ENCODE measurements at places on chromosomes 11 and 22. TPM values are rescaled to one million over a fixed set of nuclear protein-coding genes. Genes with fewer than 3 reads are reported as not detected.

Gene KCNA4
- total RNA-seq: not detected

Gene YPEL4
- 16.9 TPM for total RNA-seq

Gene C11orf87
- total RNA-seq: 0.27 TPM

Gene YPEL1
- total RNA-seq: 71.2 TPM

Gene FOXRED2
- total RNA-seq: 41.6 TPM

Gene SIK2
- total RNA-seq: 10.1 TPM

Gene MAFF
- total RNA-seq: 1.8 TPM

Gene SLC22A12
- not detected for total RNA-seq

Gene MAJIN
- total RNA-seq: not detected

Gene MEI1
- 0.64 TPM for total RNA-seq

Gene VPREB1
- not detected for total RNA-seq

Gene PITPNM1
- total RNA-seq: 25.6 TPM

Gene JHY
- 2.9 TPM for total RNA-seq

DNA sequence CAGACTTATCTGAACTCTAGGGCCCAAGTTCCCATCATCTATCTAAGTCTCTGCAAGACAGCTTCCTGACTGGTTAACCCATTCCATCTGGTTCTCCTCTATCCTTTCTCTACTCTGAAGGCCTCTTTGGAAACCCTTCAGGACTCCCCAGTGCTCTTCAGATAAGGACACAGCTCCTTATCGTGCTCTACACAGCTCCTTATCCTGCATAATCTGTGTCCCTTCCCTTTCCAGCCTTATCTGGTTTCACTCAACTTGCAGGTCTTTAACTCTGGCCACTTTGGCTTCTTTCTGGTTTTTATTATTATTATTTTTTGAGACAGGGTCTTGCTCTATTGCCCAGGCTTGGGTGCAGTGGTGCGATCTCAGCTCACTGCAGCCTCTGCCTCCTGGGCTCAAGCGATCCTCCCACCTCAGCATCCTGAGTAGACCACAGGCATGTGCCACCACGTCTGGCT is 10.6 kb downstream of the ENDOD1 start:
- peaks cover 5% of the 10 kb centered on the region for H3K4me1 ChIP-seq
- no peak for DNase-seq
- H3K27me3 ChIP-seq: no peaks in the 10 kb centered on the region
- H3K4me3 ChIP-seq: no peak overlapping the region

DNA sequence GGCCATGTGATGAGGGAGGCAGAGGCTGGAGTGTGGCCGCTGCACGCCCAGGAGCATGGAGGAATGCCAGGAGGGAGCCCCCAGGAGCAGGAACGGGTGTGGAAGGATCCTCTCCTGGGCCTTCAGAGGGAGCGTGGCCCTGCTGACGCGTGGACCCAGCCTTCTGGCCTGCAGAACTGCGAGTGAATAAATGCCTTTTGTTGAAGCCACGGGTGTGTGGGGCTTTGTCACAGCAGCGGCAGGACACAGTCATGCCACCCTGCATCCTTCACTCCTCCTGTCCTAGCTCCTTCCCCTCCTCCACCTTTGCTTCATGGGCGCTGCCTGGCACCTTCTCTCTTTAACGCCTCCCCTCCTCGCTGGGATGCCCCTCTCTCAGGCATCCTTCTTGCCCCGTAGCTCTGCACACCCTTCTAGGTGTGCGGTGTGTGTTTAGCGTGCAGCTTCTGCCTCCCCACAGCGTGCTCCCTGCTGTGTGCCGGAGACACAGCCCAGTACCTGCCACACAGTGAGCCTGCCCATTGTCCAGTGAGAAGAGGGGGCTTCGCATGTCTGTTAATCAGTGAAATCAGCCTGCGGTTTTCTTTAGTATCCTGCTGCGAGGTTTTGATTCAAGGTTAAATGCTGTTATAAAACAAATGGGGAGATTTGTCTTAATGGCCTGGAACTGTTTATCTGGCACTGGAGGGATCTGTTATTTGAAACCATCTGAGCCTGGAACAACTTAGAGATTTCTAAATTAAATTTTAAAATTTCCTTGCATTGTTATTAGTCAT is 459.6 kb downstream of the TBC1D22A start:
- DNase-seq: no peak
- no peaks in the 10 kb centered on the region for H3K4me1 ChIP-seq
- H3K27ac ChIP-seq: no peak overlapping the region
- H3K36me3 ChIP-seq: no peaks in the 10 kb centered on the region
- H3K27me3 ChIP-seq: peaks cover 9% of the 10 kb centered on the region
- no peak overlapping the region for H3K4me3 ChIP-seq

GRCh38 chr11:70205049-70205725 is 2.1 kb downstream of the FADD start:
- peaks cover 3% of the 10 kb centered on the region for H3K36me3 ChIP-seq
- no peak overlapping the region for H3K27ac ChIP-seq
- H3K4me1 ChIP-seq: peaks cover 9% of the 10 kb centered on the region

DNA sequence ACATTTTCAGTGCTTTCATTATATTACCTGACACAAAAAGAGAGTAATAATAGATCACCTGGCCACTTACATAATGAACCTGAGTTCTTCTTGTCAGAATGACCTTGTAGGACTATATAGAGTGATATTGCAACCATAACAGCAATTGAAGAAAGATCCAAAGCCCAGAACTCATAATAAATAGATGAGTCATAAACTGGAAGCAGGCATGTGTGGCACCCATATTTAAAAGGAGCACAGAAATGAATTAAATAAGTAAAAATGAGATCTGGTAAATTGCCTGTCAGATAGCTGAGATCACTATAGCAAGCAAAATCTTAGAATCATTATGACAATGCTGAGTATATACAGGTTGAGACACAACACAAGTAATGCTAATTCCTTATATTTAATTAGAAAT is 331.8 kb downstream of the AASDHPPT start:
- H3K4me3 ChIP-seq: no peak overlapping the region
- no peak for DNase-seq
- H3K4me1 ChIP-seq: no peaks in the 10 kb centered on the region
- H3K27ac ChIP-seq: no peak overlapping the region

DNA sequence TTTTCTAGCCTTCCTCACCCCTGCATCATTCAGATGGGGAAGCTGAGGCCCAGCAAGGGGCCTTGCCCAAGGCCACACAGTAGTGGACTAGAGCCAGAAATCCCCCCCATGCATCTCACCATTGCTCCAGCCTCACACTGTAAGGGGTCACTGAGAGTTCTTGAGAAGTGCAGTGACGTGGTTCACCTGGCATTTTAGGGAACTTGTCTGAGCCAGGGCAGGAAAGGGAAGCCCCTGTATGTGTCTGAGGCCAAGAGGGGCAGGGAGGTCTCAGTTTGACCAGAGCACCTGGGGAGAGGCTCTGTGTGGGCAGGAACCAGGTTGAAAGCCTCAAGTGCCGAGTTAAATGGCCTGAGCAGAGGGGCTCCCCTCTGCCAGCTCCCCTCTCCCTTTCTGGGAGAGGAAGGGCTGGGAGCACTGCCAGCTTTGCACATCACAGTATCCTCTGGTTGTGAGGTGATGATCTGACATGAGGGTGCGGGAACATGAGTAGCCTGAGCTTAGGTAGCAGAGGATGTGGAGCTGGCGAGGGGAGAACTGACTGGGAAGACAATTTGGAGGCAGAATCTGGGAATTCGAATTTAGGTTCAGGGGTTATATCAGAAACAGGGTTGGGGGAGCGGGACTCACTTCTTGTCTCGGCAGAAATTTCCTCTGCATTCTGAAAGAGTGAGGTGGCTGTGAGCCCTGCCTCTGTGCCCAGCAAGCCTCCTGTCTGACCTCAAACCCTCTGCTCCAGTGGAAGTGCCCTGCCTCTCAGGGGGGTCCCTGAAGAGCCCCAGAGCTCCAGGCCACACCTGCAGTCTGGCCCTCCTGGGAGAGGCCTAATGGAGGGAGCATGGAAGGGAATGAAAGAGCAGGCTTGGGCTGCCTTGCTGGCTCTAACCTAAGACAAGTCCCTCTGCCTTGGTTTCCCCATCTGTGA is 14.6 kb downstream of the ARHGEF17 start:
- peaks cover 42% of the 10 kb centered on the region for H3K4me1 ChIP-seq
- H3K4me3 ChIP-seq: peak overlapping the region; percentile 46
- H3K27ac ChIP-seq: peak overlapping the region; percentile 15
- no peaks in the 10 kb centered on the region for H3K36me3 ChIP-seq
- peaks cover 10% of the 10 kb centered on the region for H3K27me3 ChIP-seq

DNA sequence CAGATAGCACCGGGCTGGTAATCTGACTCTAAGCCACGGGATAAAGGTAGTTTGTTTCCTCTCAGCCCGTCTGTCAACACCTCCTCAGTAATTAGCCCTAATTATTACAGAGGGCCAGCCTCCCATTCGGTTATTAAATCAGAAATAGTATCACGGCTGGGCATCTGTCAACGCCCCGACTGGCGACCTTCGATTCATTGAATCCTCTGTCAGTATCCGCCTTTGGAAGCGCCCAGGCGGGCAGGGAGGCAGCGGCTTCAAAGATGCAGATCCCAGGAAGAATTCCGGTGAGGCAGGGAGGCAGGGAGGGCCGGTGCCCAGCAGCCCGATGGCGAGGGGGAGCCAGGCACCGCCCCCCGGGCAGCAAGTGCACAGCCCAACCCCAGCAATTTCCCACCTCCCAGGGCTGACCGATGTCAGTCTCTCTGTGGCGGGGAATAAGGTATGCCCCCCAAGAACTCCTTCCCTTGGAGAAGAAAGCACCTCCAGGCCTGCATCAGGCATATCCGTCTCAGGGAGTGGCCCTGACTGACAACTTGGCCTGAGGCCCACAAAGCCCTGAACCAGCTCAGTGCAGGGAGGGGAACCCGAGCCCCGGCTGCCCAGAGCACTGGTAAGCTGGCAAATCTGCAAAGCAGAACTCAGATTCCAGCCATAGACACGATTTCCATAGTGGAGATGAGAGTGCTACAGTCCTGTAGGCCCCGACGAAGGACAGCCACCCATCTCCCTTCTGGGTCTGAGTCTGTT is 11.4 kb downstream of the GNB1L start:
- DNase-seq: no peak
- H3K27ac ChIP-seq: no peak overlapping the region
- H3K27me3 ChIP-seq: peaks cover 4% of the 10 kb centered on the region

- no peak overlapping the region for H3K4me3 ChIP-seq
- H3K27me3 ChIP-seq: peaks cover 2% of the 10 kb centered on the region
- no peak for DNase-seq
- no peaks in the 10 kb centered on the region for H3K36me3 ChIP-seq
- H3K27ac ChIP-seq: no peak overlapping the region
Measured at GRCh38 chr22:25054943-25055511, 102.5 kb downstream of the KIAA1671 start.

- H3K4me1 ChIP-seq: peaks cover 3% of the 10 kb centered on the region
- H3K27ac ChIP-seq: no peak overlapping the region
- DNase-seq: no peak
Measured at GRCh38 chr22:43479301-43479950, 67.6 kb downstream of the MPPED1 start.

- no peak overlapping the region for H3K4me3 ChIP-seq
- no peak for DNase-seq
- no peak overlapping the region for H3K27ac ChIP-seq
- H3K27me3 ChIP-seq: no peaks in the 10 kb centered on the region
- peaks cover 10% of the 10 kb centered on the region for H3K36me3 ChIP-seq
Measured at GRCh38 chr11:133887692-133888332, 42.5 kb upstream of the SPATA19 start.

GRCh38 chr22:49046546-49047361 is 780.9 kb downstream of the BRD1 start:
- no peak for DNase-seq
- no peak overlapping the region for H3K4me3 ChIP-seq
- no peaks in the 10 kb centered on the region for H3K4me1 ChIP-seq
- H3K36me3 ChIP-seq: peaks cover 16% of the 10 kb centered on the region
- H3K27ac ChIP-seq: no peak overlapping the region
- peaks cover 10% of the 10 kb centered on the region for H3K27me3 ChIP-seq

DNA sequence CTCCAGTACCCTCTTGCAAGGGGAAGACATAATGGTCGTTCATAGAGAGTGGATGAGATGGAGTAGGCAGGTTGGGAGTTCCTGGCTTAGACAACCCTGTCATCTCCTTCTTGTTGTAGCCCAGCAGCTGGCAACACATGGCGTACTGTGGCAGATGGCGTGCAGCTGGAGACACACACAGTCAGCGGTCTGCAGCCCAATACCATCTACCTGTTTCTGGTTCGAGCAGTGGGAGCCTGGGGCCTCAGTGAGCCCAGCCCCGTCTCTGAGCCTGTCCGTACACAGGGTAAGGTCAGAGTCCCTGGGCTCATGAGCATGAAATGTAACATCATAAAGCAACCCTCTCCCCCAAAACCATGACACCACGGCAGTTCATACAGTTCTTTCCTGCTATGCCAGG is 8.7 kb downstream of the ROBO3 start:
- H3K4me3 ChIP-seq: peak overlapping the region; percentile 5
- no peak for DNase-seq
- peak overlapping the region; percentile 3 for H3K27ac ChIP-seq
- H3K4me1 ChIP-seq: peaks cover 7% of the 10 kb centered on the region
- peaks cover 38% of the 10 kb centered on the region for H3K27me3 ChIP-seq

DNA sequence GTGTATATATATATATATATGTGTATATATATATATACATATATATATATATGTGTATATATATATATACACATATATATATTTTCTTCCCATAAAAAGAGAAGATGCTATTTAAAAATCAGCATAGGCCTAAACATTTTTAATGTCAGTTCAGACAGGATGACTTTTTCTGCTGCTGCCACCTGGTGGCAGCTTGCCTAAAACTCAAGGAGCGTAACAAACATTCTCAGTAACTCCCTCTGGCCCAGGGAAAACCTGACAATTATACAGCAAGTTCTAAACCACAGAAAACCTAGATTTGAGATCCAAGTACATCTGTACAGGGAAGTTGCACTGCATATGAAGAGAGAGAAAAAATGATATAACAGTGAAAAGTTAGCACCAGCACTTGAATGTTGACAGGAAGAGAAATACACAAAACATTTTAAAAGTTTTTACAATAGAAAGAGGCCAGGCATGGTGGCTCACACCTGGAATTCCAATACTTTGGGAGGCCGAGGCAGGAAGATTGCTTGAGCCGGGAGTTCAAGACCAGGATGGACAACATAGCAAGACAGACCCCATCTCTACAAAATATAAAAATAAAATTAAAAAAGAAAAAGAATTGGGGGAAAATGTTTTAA is 16.6 kb downstream of the OR8A1 start:
- H3K27ac ChIP-seq: no peak overlapping the region
- DNase-seq: peak; percentile 62
- no peak overlapping the region for H3K4me3 ChIP-seq

DNA sequence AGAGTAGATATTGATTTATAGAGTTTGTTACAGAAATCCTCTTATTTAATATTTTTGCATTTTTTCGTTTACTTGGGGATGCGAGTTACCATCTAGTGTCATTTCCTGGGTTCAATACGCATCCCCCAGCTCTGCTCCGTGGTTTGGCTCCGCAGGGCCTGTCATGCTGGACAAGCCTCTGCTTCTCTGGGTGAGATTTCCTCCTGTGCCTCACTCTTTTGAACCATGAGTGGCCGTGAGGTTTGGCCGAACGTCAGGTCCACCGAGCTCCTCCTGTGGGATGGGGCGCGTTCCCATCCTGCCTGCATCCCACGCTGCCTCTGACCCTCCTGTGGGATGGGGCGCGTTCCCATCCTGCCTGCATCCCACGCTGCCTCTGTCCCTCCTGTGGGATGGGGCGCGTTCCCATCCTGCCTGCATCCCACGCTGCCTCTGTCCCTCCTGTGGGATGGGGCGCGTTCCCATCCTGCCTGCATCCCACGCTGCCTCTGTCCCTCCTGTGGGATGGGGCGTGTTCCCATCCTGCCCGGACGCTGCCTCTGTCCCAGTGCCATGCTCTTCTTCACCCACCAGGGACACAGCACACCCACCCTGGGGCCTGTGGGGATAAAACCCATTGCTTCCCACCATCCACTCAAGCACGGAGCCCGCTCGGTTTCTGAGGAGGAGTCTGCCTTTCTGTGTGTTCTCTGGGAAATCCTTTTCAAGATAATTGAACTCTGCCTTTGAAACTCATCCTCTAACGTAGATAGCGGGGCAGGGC is 506.8 kb downstream of the BRD1 start:
- H3K4me1 ChIP-seq: no peaks in the 10 kb centered on the region
- H3K36me3 ChIP-seq: peaks cover 7% of the 10 kb centered on the region
- no peak overlapping the region for H3K27ac ChIP-seq
- DNase-seq: no peak
- H3K27me3 ChIP-seq: peaks cover 8% of the 10 kb centered on the region
- no peak overlapping the region for H3K4me3 ChIP-seq
